Effector memory CD8-positive, alpha-beta T cell (primary cell): ENCODE measurements at places on chromosomes 7 and 10.

- DNase-seq: no peak
These were observed 61.1 kb upstream of the SAMD8 start for GRCh38 chr10:75050149-75050919.

GRCh38 chr7:130669085-130669700 lies 645 bp upstream of the COPG2 start:
- no peak for DNase-seq

- no peak for DNase-seq
These were observed 99.2 kb upstream of the PDLIM1 start for GRCh38 chr10:95389982-95390381.

GRCh38 chr7:23672033-23672432 lies 8.0 kb upstream of the FAM221A start:
- DNase-seq: no peak

- no peak for DNase-seq
These were observed 539.4 kb downstream of the PARD3 start for GRCh38 chr10:34275626-34276130.

DNA sequence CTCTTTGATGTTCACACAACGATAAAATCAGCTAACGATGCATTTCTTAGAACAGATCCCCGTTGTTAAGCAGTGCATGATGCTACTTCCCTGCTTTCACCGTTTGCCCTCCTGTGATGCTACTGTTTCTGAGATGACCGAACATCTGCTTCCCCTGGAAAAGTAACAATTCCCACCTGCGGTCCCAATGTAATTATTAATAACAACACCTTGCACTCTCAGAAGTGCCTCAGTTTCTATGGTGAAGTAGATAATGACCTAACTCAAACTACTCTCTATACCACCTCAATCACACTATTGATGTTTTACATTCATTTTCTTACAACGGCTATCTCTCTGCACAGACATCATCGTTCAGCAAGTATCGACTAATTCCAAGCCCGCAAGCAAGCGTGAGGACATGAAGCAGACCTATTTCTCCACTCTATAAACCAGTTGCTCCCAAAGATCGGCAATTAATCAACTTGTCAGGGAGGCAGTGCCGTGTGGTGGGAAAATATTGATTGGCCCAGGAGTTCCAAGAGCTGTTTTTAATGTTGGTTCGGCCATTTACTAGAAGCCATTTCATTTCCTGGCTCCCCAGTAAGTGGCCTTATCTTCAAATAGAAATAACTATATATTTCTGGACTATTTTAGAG lies 42.7 kb downstream of the FAM107B start:
- DNase-seq: no peak
